Ureter (tissue), 1 donor: ENCODE measurements at places on chromosomes 3 and 15. TPM values are rescaled to one million over a fixed set of nuclear protein-coding genes. Genes with fewer than 3 reads are reported as not detected.
A peak's percentile ranks its signal among the peaks of the same experiment; 100 is the strongest.

Gene IL5RA
- total RNA-seq = not detected

DNA sequence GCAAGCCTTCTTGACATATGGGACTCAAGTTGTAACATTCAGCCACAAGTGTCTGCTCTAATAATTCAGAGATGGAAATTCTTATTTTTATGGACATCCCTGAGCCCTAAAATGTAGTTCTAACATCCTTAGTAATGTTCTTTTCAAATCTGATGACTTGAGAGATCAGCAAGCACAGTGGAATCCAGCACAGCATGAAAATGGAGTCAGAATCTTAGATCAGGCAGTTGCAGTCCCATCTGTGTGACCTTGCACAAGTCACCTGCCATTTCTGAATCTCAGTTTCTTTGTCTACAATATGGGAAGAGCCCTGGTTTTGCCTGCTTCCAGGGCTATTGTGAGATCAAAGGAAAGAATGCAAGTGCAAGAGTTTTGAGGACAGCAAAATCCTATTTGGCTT is 183.9 kb upstream of the LPP start:
- no peak for DNase-seq

GRCh38 chr3:170734735-170735065 is 135.3 kb downstream of the RPL22L1 start:
- no peak for DNase-seq

GRCh38 chr3:161409069-161409468 is 37.8 kb upstream of the SPTSSB start:
- peak; percentile 47 for DNase-seq

DNA sequence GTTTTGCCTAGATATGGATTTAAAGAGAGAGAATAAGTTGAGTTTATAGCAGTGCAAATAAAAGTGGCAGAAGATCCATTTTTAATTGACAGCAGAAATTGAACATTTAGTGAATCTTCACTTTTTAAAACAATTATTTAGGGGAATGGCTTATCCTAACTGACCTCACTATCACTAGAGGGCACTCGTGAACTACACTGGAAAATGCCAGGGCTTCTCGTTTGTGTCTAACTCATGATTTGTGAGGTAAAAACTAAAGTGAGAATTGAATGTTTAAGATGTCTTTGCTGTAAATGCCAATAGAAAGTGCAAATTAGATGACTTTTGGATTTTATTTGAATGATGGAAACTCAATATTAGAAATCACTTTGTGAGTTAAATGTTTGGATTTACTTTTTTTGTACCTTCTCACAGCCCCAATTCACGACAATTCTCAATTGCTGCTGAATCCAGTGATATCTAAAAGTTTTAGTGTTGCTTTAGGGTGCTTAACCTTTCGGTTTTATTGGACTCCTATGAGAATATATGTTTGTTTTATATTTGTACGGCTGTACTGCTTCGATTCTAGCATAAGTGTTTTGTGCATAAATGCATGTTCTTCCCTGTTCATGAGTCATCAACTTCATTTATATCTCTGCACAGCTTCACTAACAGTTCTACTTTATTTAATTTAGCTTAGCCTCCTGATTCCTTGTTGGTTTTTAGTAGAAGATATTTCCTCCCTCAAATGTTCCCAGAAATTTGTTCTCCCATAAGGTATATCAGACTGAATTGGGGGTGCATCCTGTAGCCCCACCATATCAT is 462.1 kb downstream of the MFSD1 start:
- DNase-seq = no peak

GRCh38 chr3:197458906-197459470 is 96.8 kb downstream of the BDH1 start:
- DNase-seq = no peak

GRCh38 chr3:16134173-16134928 is 40.1 kb upstream of the GALNT15 start:
- no peak for DNase-seq

Gene DIPK2A
- total RNA-seq = 24.7 TPM
